ENCODE measurements at places on chromosomes 7 and 10. TPM values are rescaled to one million over a fixed set of nuclear protein-coding genes. Genes with fewer than 3 reads are reported as not detected.

- no peak for DNase-seq
Measured at GRCh38 chr10:129883029-129883428, 81.0 kb downstream of the EBF3 start.

GRCh38 chr7:1452205-1452604 lies 7.1 kb downstream of the MICALL2 start:
- DNase-seq: no peak

- DNase-seq: peak; percentile 44
Measured at GRCh38 chr10:70265032-70265689, 18.6 kb downstream of the NPFFR1 start.

- no peak for DNase-seq
Measured at GRCh38 chr10:29482591-29483431, 152.0 kb downstream of the SVIL start.

GRCh38 chr7:117597755-117598154 lies 117.9 kb downstream of the CFTR start:
- no peak for DNase-seq

GRCh38 chr7:120431016-120431415 lies 158.0 kb downstream of the KCND2 start:
- no peak for DNase-seq

DNA sequence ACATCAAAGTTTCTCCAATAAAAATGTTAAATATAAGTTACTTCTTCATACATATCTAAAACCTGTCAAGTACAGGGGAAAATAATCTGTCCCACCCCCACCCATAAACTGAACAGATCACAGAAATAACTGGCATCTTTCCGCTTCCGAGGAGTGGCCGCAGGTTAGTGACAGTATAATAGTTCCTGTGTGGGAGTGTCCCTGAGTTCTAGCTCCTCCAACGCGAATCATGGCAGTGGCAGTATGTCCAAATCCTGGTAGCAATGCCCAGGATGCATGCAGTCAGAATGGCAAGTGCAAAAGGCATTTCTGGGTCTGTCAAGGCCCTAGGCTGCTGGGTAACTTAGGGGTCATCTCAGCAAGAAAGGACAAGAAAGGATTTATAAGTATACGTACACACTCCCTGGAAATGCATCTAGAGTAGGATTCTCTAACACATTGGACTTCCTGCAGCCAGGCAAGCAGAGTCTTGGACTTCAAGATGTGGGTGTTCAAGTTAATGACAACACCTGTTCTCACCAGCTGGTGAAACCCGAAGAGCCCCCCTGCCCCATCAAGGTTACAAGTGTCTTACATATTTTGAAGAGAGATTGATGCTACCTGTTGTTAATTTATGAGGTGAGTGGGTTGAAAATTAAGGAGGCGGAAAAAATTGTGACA lies 94.4 kb upstream of the COL1A2 start:
- no peak for DNase-seq

DNA sequence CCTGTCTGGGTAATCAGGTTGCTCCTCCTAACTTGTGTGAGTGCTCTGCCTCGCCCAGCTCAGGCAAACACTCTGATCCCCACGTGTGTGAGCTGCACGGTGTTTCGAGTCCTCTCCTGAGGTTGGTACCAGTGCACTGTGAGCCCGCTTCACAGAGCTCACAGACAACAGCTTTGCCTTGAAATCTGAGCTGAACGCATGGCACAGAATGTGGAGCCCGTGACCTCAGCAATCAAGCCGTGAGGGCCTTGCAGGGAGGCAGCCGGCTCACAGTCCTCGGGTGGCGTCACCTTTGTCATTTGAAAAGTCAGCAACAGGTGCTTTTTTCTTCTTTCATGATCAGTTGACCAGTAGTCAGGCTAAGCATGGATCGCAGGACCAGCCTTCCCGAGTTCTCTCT lies 60.2 kb upstream of the ADGRA1 start:
- no peak for DNase-seq

DNA sequence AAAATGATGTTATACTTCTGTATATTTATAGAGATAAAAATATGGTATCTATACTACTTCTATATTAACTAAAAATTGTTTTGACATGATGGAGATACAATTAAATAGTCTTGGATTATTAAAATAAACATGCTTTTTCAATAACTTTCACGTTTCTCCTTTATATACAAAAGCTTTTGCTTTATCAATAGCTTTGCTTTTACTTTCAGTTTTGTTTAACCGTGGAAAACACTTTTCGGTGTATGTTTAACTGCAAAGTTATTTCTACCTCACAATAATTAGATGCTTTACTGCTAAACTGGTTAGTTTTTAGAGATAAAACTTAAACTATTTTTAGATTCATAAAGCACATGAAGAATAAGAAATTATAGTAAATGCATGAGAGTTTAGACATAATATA lies 432.1 kb upstream of the PCDH15 start:
- no peak for DNase-seq

DNA sequence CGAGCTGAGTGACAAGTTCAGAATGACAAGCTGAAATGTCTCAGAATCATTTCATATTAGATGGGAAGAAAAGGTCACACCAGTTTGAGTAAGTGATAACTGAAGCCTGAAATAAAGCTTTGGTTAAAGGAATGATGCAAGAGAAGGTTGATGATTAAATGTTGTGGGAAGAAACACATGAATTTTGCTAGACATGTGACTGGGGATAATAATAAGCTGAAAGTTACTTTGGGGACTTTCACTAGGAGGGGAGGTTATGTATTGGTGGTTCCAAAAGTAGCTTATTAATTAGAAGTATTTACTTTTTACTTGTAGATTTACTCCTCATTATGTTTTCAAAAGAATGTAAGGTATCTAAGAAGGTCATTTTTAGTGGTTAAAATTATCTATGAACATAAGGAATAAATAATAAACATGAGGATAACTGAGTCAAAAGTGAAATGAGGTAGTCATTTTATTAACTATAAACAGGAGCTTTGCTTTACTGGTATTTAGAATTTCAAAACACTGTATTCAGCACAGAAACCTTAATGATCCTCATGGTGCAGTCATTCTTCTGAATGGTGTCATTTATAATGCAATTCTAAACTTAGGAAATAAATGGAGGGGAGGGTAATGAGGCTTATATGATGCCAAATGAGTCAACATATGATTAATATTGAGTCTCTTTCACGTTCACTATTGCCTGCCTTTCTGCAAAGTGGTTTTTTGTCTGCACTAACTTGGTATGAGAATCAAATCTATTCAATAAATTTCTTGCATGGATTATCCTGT lies 63.7 kb downstream of the PRKG1 start:
- peak; percentile 84 for DNase-seq

DNA sequence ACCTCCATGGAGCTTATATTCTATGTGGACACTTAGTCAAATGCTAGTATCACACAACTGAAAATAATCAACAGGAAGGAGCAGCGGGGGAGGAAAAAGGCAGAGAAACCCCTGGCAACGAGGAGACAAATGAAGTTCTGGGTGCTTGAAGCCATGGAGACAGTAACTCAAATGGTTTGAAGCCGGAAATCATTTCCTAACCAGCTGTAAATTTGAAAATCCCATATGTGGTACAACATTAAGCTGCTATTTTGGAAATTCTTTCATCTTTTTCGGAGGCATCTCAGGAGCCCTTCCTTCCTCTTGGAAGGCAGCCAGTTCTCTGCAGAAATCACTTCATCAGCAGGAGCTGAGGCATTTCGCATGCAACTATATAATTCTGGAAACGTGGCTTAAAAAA lies 91.4 kb downstream of the PPP1R3C start:
- DNase-seq: no peak

DNA sequence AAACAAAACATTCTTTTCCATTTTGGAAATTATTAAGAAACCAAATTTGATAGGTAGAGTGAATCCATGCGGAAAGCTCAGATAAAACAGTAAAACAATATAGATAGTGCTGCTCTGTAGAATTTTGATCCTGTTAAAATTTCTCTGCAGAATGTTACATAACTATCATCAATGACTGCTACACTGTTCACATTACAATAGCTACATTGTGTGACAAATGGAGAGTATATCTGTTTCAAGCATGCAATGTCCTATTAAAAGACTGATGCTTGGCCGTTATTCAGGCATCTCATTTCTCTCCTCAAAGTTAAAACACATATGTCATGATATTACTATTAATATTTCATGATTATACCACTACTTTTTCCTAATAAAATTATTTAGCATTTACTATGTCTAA lies 14.7 kb upstream of the TMEM106B start:
- DNase-seq: no peak

The COBL gene
- total RNA-seq: 1.4 TPM

The ACBD7 gene
- total RNA-seq: 2.4 TPM

The TMEM273 gene
- total RNA-seq: not detected

The TBX20 gene
- total RNA-seq: 0.15 TPM

The SFTPA2 gene
- not detected for total RNA-seq

The ASAH2 gene
- total RNA-seq: 0.17 TPM
